SJSA1 (cell line): ENCODE measurements at places on chromosomes 3 and 15. TPM values are rescaled to one million over a fixed set of nuclear protein-coding genes. Genes with fewer than 3 reads are reported as not detected.

DNA sequence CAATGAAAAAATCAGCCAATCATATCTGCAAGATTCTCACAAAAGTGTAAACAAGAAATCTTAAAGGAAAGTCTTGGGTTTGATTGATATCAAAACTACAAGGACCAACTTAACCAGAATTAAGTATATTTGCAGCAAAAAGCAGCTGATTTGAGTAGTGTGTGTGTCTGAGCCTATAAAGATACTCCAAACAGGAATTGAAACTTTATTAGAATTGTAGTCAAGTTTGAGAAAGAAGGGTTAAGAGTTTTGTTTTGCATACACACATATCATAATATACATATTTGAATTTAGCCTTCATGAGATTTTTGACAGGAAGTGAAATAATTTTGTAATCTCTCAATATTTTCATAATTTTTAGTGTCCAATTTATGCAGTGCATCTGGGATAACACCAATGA is 300.1 kb downstream of the NAALADL2 start:
- no peak overlapping the region for H3K27ac ChIP-seq
- H3K4me1 ChIP-seq = no peaks in the 10 kb centered on the region
- no peak overlapping the region for H3K4me3 ChIP-seq

GRCh38 chr3:12325586-12326515 is 37.0 kb downstream of the PPARG start:
- no peaks in the 10 kb centered on the region for H3K36me3 ChIP-seq
- H3K27ac ChIP-seq = no peak overlapping the region
- no peak for DNase-seq
- H3K27me3 ChIP-seq = no peaks in the 10 kb centered on the region; the same call in 1 of the 2 replicates

GOLGA8S gene
- total RNA-seq = 0.05 TPM in 1 of 2 replicates, not detected in the other

- H3K27ac ChIP-seq = no peak overlapping the region
- DNase-seq = no peak
- H3K4me3 ChIP-seq = no peak overlapping the region
- H3K27me3 ChIP-seq = no peaks in the 10 kb centered on the region
These were observed 92.6 kb downstream of the XXYLT1 start for GRCh38 chr3:195178124-195178910.

GPR171 gene
- total RNA-seq = not detected in 2 replicates

DNA sequence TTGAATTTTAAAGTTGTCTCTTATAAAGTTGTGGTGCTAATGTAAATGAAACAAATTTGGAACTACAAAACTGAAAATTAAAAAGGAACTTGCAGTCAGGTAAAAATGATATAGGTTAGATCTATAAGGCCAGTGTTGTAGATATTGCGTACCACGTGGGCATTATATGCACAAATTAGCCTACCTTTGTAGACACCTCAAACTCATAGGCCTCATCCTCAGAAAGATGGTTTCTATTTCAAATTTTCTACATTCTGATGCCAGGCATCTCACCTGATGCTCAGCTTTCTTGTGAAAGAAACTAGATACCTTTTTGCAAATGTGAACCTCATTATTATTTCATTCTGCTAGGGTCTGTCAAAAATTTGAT is 25.6 kb downstream of the TMEM207 start:
- H3K36me3 ChIP-seq = no peaks in the 10 kb centered on the region
- no peaks in the 10 kb centered on the region for H3K27me3 ChIP-seq
- no peak overlapping the region for H3K27ac ChIP-seq
- H3K4me1 ChIP-seq = no peaks in the 10 kb centered on the region

GRCh38 chr3:149588909-149589308 is 68.9 kb downstream of the WWTR1 start:
- H3K36me3 ChIP-seq = no peaks in the 10 kb centered on the region; the same call in 1 of the 2 replicates
- H3K4me1 ChIP-seq = peaks cover 46% of the 10 kb centered on the region

- H3K4me3 ChIP-seq = no peak overlapping the region
- no peak for DNase-seq
- no peak overlapping the region for H3K27ac ChIP-seq
- no peaks in the 10 kb centered on the region for H3K4me1 ChIP-seq
- H3K36me3 ChIP-seq = peaks cover 24% of the 10 kb centered on the region
- H3K27me3 ChIP-seq = no peaks in the 10 kb centered on the region
These were observed 37.7 kb upstream of the SAMMSON start for GRCh38 chr3:69961706-69962439.

GRCh38 chr15:62740141-62741004 is 302.2 kb upstream of the TPM1 start:
- peaks cover 10% of the 10 kb centered on the region for H3K36me3 ChIP-seq
- H3K27me3 ChIP-seq = no peaks in the 10 kb centered on the region
- H3K4me1 ChIP-seq = peaks cover 33% of the 10 kb centered on the region
- 0 out of 2 replicates have a peak overlapping the region, but pooled peaks have one; percentile 78 for H3K27ac ChIP-seq

DNA sequence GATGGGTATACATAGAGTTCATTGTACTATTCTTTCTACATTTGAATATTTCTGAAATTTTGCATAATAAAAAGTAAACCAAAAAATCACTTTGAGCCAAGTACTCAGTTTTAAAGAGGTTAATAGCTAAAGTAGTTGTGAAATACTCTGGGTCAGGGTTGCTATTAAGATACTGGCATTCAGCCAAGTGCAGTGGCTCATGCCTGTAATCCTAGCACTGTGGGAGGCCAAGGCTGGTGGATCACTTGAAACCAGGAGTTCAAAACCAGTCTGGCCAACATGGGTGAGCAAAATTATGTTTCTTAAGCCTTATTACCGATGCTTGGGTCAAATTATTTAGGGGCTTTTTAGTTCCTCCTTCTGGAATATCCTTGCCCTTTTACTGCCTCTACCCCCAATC is 122.0 kb upstream of the MELTF start:
- no peaks in the 10 kb centered on the region for H3K27me3 ChIP-seq
- H3K4me3 ChIP-seq = no peak overlapping the region
- H3K36me3 ChIP-seq = peaks cover 44% of the 10 kb centered on the region
- H3K4me1 ChIP-seq = no peaks in the 10 kb centered on the region
